ENCODE measurements at places on chromosomes 12 and 14.
A peak's percentile ranks its signal among the peaks of the same experiment; 100 is the strongest.

GRCh38 chr12:104122298-104122697, 15.7 kb downstream of the NFYB start:
- no peak for DNase-seq

DNA sequence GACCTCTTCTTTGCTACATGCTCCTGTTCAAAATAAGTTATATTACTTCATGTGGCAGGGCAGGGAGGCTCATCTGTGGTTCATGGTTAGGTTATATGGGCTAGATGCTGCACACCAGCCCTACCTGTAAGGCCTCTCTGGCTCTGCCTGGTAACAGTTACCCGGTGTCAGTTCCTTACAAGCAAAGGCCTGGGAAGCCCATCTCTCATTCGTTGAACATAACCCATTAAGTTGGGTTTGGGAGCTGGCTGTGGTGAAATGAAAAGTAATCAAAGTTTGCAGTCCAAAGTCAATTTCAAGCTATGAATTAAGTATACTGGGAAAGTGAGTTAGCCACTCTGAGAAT, 183.2 kb downstream of the PPM1H start:
- DNase-seq, result no peak

DNA sequence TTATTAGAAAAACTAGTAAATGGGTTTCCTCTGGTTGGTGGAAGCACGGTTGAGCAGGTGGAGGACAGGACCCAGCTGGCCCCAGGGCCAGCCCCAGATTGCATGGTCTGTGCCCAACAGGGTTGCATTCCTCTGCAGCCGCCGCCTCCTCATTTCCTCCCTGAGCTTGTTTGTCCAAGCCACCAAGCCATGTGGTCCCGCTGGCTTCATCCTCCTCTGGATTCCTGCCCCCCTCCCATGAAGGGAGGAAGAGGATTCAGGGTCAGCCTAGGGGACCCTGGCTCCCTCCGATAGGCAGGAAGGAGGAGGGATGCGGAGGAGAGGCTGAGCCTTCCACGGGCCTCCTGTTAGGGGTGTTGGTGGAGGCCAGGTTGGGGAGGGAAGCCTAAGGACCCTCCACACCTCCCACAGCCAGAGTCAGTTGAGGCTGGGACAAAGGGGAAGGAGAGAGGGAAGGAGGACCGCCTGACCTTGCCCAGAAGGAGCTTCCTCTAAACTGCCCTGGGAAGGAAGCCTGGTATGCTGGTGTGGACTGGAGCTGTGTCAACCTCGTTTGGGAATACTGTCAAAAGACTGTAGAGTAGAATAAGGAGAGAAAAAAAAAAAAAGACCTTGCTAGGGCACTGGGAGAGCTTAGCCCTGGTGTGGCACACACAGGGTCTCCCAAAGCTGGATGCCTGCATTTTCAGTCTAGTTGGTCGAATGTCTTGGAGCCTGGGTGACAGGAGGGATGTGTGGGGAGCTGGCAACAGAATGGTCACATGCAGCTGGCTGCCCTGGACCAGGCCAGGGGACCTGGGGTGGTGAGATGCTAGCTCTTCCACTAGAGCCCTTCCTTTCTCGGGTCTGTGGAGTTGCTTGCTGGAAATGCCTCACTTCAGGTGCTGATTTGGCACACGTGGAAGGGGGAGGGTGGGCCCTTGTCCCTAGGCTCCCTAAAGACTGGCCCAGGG, 42.4 kb downstream of the PLEKHG3 start:
- no peak for DNase-seq

DNA sequence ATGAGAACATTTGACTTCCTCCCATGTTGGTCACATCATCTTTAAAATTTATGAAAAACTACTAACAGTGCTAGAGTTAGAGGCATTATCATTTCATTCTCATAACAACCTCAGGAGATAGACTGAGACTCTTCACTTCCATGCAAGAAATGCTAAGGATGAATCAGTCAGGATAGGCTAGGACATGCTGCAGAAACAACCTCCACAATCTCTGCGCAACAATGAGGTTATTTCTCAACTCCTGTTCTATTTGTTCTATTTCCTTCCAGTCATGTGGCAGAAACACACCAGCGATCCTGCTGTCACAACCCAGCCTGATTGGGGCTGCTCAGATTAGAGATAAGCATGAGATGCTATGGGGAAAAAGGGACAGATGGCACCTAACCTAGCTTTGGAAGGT, 49.0 kb upstream of the TMEM263 start:
- DNase-seq, result no peak

DNA sequence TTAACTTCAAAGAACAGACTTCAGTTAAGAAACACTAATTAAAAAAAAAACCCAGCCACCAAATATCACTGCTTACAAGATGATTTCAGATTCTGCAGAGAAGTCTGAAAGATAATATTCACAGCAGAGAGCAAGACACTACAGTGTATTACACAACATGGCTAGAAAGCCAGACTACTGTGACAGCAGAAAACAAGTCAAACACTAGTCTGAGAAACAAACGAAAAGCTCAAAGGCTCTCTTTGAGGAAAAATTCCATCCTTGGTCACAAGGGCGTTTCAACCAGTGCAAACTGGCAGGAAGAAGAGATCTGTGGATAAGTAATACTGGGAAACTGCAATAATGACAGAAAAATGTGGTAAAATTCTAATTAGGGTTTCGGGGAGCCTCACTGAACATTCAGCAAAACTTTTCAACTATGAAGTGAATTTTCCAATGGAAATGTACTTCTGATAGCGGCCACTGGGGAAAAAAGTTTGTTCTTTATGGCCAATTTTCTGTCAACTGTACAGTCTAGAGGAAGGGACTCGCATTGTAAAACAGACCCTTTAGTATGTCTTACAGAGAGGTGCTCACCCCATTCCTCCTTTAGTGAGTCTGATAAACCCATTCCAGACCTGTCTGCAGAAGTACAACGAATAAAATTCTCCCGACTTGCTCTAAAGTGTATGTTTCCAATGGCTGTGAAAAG, 50.4 kb downstream of the ACADS start:
- DNase-seq, result no peak

DNA sequence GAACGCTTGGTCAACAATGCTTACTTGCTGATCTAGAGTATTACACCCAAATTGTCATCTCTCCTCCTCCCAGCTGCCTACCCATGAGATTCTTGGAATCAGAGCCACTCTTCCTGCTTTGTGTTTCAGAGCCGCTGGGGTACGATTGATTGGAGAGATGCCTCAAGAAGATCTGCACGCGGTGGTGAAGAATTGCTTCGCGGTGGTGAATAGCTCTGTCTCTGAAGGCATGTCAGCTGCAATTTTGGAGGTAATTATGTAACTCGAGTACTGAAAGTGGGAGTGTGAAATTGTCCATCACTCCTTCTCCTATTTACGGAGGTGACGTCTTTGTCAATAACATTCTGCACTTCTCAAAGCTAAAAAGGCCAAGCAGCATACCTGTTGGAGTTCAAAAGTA, 93.9 kb downstream of the GLT1D1 start:
- no peak for DNase-seq

DNA sequence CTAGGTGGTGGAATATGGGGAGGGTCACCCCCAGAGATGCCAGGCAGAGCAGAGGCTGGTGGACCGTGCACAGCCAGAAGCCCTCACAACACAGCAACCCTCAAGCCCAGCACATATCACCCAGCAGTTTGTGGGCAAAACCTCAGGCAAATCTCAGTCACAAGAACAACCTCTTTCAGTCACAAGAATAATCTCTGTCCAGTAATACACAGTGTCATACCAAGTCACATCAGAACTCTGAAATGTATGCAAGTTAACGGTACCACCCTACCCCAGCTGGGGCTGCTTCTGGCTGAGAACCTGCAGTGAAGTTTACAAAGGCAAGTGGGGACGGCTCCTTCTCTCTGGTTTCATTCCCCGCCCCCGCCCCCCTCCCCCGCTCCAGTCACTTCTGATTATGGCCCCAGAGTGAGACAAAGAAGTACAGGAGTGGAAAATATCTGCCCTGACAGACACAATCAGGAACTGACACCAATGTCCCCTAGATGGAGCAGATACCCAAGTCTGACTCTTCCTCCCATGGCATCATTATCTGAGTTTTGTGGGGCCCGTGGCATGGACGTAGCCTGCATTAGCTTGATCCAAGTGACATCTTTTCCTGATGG, 480.9 kb upstream of the TMEM132C start:
- no peak for DNase-seq

- no peak for DNase-seq
Measured at GRCh38 chr12:111121840-111122239, 201.5 kb upstream of the MYL2 start.

DNA sequence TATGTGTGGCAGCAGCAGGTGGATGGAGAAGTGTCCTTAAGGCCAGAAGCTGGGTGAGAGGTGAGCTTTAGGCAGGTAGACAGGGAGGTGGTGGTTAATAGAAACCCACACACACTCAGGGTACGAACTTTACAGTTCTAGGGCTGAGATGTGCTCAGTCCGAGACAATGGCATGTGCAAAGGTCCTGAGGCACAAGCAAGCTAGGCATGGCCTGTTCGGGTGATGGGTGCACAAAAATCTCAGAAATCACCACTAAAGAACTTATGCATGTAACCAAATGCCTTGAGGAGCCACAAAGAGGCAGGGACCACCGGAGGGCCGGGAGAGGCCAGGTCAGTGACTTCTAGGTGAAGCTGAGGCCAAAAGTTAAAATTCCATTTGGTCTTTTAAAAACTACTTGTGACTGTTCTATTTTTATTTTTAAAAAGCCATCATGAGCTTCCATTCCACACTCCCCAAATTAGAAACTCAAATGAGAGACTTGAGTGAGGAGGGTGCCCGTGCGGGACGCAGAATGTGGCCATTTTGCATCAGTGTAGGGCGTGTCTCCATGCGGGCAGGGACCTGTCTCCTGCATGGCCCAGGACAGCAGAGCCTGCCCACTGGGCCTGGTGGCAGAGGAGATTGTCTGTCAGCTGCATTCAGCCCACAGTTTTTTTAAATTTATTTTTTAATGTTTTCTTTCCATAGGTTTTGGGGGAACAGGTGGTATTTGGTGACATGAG, 4.0 kb downstream of the RFLNA start:
- no peak for DNase-seq

- DNase-seq, result peak; percentile 14
Measured at GRCh38 chr12:26614011-26614616, 218.9 kb downstream of the ITPR2 start.

- no peak for DNase-seq
Measured at GRCh38 chr12:122978507-122978955, 1.9 kb upstream of the ARL6IP4 start.

- DNase-seq, result no peak
Measured at GRCh38 chr14:61033855-61034254, 52.8 kb downstream of the SLC38A6 start.

DNA sequence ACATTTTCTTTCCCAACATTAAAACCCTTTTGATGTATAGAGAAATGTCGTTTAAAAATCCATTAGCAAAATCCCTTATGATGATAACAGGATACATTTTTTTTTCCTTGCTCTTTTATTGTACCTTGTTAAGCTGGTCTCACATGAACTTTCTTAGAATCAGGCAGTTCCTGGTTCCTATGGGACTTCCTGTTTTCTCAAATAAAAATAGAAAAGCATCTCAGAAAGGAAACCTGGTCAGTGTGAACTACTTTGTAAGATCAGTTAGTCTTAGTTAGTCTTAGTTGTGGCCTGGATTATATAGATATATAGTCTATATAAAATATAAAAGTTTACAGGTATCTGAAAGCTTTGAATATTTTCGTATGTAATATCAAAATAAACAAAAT, 40.3 kb downstream of the LEMD3 start:
- no peak for DNase-seq

DNA sequence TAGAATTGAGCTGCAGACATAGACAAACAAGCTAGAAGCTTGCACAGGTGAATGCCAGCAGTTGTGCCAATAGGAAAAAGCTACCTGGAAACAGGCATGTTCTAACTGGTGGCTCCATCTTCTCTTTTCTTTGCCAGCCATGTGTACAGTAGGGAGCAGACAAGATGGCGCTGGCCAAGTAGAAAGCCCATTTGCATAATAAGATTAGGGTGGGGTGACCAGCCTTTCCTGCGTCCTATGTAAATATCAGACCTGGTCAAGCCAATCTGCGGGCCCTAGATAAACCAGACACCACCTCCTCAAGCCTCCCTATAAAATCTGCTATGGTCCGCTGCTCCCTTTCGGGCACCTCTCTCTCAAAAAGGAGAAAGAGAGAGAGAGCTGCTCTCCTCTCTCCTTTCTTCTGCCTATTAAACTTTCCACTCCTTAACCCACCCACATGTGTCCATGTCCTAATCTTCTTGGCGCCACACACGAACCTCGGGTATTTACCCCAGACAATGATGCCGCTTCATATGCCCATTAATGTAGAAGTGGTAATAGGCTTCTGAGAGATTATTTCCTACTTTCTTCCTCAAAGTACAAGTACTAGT, 201.0 kb downstream of the SLC25A21 start:
- no peak for DNase-seq

DNA sequence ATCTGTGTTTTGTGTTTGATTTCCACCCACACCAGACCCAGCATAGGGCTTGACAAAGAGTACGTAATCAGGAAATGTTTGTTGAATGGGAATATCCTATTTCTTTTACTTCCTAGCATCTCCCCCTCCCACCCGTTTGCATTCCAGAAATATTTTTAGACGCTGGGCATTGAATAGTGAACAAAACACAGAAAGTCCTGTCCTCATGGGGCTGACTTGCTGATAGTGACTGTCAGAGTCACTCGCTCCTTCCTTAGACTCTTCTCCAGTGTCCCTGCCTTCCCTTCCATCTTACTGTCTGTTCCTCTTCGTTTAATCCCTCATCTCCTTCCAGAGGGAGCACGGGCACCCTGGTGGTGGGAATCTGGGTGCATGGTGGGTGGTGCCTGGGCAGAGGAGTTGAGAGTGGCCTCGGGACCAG, 53.6 kb downstream of the SLC25A47 start:
- DNase-seq, result peak; percentile 16

DNA sequence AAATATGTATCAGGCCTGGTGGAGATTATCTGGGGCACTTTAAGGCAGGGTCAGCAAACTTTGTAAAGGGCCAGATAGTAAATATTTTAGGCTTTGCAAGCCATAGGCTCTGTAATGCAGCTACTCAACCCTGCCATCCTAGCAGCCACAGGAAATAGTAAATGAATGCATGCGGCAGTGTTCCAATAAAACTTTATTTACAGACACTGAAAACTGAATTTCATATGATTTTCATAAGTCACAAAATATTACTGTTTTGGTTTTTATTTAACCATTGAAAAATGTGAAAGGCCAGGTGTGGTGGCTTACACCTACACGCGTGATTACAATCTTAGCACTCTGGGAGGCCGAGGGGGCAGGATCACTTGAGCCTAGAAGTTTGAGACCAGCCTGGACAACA, 3.2 kb upstream of the CAMKK2 start:
- no peak for DNase-seq
